ENCODE measurements at places on chromosomes 12 and 14.

GRCh38 chr14:73741386-73741875 lies 27.2 kb upstream of the PNMA1 start:
- DNase-seq = no peak

- DNase-seq = peak; percentile 43
These were observed 51.8 kb downstream of the FOXN3 start for GRCh38 chr14:89365061-89365801.

DNA sequence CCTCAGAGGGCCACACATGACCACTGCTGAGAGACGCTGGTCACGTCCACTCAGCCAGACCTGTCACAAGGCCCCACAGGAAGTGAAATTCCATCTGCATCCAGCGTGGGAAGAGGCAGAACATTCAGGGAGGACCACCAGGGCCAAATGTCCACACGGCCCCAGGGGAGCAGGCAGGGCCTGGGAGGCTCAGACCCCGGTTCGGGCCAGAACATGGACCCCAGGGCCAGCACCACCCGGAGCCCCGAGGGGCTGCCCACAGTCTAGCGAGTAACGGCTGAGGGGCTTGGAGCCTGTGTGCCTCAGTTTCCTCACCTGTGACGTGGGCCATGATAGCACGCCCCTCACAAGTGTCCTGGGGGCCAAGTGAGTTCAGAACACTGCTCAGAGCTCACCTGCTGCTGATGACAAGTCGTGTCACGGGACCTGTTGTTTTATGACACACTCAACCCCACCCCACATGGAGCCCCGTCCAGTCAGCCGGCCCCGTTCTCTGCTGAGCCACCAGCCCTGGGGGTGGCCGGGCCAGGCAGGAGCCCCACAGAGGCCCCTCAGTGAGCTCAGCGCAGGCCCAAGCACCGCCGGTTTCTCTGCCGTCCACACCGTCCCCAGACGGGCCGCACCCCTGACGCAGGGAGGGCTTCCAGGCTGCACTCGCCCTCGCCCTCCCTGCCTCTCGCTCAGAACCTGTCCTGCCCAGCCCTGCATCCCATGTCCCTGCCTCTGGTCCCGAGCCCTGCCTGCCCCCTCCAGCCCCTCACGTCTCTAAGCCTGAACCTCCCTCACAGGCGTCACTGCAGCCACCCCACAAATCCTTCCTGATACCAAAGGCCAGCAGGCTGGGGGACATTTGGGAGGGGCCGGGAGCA lies 79.5 kb upstream of the GALNT9 start:
- DNase-seq = no peak

- no peak for DNase-seq
These were observed 87.7 kb downstream of the PTPRB start for GRCh38 chr12:70549340-70550179.

DNA sequence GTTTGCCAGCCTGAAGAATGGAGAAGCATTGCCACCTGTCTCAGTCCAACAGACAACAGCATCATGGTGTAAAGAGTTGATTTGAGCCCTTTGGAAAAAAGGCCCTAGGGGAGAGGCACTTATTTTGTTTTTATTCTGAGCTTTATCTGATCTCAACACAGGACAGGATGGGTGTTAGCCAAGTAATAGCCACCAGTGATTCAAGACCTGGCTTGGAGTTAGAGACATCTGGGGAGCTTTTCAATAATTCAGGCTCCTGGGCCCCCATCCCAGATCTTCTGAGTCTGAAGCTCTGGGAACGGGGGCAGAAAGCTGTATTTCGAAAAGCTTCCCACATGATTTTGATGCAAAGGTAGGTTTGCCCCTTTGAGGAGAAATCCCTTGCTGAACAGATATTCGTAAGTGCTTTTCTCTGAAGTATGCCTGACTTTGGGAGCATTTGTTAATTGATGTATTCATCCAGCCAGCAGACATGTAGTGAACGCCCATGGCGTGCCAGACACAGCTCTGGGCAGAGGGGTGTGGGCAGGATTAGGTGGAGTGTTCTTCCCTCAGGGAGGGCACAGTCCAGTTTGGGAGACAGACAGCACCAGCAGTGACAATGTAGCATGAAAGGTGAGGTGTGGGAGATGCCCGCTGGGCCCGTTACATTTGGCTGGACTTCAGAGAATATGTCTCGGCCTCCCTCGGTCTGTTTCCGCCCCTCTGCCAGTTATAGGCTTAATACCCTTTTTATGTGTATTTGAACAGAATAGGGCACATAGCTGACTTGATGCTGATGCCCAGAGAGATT lies 72.5 kb downstream of the TSPAN9 start:
- DNase-seq = no peak

GRCh38 chr14:33793398-33794110 lies 157.3 kb downstream of the EGLN3 start:
- no peak for DNase-seq

DNA sequence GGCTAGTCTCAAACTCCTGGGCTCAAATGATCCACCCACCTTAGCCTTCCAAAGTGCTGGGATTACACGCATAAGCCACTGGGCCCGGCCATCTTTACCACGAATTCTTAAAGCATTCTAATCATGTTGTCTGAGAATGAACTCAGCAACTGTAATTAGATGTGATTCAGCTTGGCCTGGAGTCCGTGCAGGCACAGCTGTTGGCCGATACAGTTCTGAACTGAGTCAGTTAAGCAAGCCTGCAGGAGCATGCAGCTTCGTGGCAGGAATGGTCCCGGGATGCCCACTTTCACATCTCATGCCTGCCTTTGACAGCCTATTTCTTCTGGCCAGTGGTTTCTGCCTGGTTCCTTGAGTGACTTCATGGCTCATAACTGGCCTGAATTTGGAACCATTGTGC lies 194.1 kb downstream of the ANO6 start:
- DNase-seq = no peak

DNA sequence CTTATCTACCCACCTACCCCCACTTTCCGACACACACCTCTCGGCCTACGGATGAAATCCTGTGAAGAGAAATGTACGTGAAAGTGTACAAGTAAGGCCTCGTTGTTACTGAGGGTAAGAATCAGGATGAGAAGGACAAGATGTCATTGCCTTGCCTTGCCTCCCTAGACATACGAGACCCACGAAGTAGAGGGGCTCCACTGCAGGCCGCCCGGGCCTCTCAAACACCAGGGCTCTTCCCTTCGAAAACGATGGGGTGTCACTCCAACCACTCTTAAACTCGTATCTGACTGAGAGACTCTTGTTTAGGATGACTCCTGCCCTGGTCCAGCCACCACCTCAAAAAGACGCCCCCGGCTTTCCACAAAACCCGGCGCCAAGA lies 498 bp downstream of the RACGAP1 start:
- no peak for DNase-seq

- DNase-seq = no peak
These were observed 303.9 kb downstream of the NOVA1 start for GRCh38 chr14:26293909-26294308.

DNA sequence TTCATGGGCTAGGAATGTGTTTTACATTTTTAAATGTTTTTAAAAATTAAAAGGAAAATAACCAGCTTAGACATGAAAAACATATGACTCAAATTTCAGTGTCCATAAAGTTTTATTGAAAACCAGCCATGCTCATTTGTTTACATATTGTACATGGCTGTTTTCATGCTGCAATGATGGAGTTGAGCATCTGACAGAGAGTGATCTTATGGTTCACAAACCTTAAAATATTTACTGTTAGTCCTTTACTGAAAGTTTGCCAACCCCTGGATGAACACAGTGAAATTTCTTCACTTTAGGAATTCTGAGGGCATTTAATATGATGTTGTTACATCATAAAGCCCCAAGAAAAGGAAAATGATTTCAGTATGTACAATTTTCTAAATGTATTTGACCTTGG lies 16.1 kb downstream of the RASSF9 start:
- DNase-seq = no peak

- DNase-seq = no peak
These were observed 33.4 kb upstream of the ANO6 start for GRCh38 chr12:45182511-45182910.

GRCh38 chr14:49851813-49852212 lies 775 bp downstream of the NEMF start:
- no peak for DNase-seq

GRCh38 chr12:102948941-102949352 lies 8.5 kb upstream of the ASCL1 start:
- DNase-seq = no peak

GRCh38 chr12:96247563-96247962 lies 53.4 kb downstream of the ELK3 start:
- no peak for DNase-seq

DNA sequence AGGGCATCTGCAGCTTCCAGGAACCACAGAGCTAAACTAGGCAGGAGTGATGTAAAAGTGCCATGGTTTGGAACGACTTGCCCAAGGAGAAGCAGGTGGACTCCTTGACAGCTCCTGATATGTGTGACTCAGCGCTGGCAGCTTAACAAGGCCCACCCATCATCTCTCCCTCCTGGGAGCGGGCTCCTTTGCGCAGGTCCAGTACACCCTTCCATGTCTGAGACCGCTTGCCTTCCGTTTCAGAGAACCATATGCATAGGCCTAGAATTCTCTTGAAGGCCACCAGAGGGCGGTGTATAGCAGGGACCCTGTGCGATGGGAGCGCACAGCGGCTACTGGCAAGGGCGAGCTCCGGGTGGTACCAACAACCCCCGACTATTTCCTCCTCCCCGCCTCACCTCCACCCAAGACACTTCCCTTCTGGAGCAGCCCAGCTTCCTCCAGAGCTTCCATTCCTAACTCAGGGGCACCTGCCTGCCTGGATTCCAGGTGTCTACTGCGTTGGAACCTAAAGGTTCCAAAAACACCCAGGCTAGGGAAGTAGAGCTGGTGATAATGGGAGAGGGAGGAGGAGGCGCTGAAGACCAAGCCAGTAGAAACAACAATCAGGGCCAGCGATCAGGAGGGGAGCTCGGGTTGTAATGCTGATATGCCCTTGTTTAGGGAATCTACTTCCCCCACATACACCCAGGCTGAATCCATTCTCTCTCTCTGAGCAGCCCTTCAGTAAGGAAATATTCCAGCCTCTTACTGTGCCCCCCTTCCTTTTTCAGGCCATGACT lies 6.3 kb downstream of the DHH start:
- peak; percentile 41 for DNase-seq

DNA sequence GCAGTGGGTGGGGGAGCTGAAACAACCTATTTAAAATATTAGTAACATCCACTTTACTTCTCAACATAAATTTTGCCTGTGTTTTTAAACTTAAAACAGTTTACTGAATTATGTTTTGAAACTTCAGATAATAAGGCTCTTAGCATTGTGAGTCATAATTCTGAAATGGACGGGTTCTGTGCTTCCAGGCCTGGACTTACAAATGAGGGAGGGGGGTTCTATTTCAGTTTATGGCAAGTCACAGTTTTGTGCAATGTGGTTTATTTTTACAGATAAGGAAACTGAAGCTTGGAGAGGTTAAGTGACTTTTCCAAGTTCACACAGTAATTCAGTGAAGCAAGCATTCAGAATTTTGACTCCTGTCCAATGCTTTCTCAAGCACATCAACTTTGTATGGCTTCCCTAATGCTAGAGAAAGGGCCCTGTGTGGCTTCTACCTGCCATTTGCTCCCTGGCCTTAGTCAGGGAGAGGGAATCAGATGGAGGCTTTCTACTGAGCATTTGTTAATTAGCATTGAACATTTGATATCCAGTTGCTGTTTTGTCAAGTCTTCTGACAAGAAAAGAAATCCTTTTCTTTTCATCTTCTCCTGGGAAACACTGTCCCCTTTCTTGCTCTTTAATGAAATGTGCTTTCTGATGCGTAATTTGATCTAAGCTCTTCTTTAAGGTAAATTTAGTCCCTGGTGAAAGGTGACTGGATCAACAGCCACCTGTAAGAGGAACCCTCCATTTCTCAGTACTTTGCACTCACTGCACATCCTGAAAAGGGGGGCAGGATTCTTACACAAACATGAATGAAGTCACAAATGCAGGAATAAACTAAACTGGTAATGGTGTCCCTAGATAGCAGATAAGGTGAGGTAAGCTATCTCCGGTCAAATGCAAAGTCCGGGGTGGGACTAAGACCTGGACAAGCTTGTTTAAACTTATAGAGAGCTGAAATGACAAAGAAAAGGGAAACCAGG lies 2.5 kb upstream of the SALL2 start:
- no peak for DNase-seq

DNA sequence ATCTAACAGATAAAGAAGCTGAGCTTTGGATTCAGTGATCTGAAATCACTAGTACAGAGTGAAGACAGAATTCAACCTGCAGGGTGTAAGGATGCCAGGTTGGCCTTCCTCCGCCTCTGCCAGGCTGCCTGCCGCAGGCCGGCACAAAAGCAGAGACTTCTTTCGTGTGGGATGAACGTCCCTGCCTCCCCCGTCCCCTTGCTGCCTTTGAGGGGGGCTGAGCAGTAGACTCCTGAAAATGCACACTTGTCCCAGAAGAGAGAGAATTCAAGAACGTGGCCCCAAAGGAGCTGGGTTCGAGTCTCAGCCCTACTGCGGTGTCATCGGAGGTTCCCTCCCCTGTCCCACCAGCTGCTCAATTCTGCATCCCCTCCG lies 154.3 kb downstream of the BCL11B start:
- no peak for DNase-seq

GRCh38 chr12:47192051-47192450 lies 112.3 kb upstream of the AMIGO2 start:
- DNase-seq = no peak

Measured in stimulated activated CD4-positive, alpha-beta T cell treated with anti-CD3 and anti-CD28 coated beads, Interleukin-12 subunit alpha, Interleukin-12 subunit beta, amount 100 ng/mL, for 48 hours (primary cell).